ENCODE measurements at places on chromosomes 1 and 21.

DNA sequence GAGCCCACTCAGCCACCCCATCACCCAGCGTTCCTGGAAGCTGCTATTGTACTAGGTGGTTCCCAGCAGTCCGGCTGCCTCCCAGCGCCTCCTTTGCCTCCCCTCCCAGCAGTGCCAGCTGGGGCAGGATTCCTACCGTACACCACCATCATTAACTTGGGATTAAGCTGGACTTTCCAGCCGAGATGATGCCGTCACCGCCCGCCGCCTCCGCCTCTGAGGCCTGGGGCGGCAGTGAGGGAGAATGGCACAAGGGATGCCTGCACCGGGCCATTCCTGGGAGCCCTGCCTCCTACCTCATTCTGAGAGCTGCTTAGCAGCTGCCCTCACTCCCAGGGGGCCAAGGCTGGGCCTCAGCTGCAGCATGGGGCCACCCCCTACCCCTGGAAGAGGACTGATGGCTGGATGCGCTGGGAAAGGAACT lies 13.2 kb downstream of the CNTN2 start:
- DNase-seq: no peak

GRCh38 chr1:159996653-159997052 lies 35.1 kb downstream of the PIGM start:
- peak; percentile 19 for DNase-seq

GRCh38 chr1:59580257-59580656 lies 234.5 kb upstream of the HOOK1 start:
- DNase-seq: no peak

DNA sequence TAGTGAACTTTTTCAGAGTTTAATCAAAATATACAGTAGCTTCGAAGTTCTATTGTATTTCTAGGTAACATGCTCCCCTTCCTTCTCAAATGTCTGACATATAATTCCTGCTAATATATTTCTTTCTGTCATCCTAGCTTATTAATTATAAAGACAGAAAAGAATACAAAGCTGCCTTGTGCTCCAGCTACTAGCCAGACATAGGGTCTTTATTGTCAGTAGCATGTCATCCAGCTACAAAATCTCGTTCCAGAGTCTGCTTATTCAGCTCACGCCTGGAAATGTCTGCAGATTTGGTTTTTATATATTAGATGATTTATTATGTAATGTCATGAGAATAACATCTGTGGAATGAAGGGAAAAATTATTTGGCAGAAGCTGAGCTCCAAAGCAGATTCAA lies 1102.8 kb downstream of the BRINP3 start:
- no peak for DNase-seq

DNA sequence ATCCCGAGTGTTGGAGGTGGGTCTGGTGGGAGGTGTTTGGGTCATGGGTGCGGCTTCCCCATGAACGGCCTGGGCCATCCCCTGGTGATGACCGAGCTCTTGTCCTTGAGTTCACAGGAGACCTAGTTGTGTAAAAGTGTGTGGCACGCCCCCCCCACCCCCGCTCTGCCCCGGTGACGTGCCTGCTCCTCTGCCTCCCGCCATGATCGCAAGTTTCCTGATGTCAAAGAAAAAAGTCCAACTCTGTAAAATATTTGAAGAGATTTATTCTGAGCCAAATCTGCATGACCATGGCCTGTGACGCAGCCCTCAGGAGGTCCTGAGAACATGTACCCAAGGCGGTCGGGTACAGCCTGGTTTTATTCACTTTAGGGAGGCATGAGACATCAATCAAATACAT lies 125.1 kb upstream of the COL6A1 start:
- no peak for DNase-seq

GRCh38 chr21:28144653-28145052 lies 848.0 kb downstream of the LTN1 start:
- DNase-seq: no peak

- no peak for DNase-seq
These were observed 38.6 kb downstream of the C21orf91 start for GRCh38 chr21:17780539-17780938.

- DNase-seq: no peak
These were observed 21.9 kb downstream of the RD3 start for GRCh38 chr1:211469938-211470529.

GRCh38 chr21:41520560-41521442 lies 12.8 kb upstream of the TMPRSS2 start:
- DNase-seq: no peak

- DNase-seq: no peak
These were observed 191.8 kb downstream of the TPR start for GRCh38 chr1:186183219-186183618.

GRCh38 chr1:64387389-64388285 lies 82.3 kb upstream of the CACHD1 start:
- DNase-seq: no peak

DNA sequence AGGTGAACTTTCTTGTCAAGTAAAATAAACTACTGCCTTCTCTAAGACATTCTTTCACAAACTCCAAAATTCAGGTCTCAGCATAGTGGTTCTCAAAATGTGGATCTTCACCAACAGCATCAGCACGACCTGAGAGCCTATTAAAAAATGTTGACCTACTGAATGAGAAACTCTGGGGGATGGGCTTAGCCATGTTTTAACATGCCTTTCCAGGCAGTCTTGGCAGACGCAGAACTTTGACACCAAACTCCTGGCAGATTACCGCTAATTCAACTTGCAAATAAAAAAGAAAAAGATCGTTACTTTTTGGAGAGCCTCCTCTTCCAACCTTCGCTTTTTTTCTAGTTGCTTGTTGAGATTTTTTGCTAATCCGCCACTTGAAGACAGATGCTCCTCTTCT lies 35.1 kb downstream of the ARHGAP29 start:
- no peak for DNase-seq

DNA sequence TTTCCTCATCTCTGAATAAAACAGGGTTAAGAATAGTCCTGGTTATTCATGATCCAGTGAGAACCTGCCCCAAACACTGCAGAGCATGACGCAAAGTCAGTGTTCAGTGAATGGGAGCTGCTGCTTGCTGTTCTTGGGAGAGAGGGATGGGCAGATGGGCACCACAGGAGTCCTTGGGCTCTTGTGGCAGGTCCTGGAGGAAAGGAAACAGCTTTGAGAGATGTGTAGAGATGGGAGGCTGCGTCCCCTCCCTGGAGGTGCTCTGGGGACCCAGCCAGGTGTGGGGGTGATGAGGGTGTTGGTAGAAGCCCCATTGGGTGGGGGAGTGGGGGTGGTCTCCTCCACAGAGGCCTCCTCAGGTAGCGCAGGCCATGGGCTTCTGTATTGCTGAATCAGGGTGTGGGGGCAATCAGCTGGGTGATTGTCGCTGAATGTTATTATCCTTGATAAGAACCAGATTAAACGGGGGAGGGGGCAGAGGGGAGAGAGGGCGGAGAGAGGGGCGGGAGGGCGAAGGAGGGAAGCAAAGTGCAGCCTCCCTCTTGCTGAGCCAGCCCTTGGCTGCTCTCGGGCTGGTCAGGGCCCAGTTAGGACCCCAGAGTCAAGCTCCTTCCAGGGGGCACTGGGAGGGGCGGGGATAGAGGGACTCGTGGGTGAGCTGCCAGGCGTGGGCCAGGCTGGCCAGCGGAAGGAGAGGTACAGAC lies 22.9 kb upstream of the CASZ1 start:
- no peak for DNase-seq

DNA sequence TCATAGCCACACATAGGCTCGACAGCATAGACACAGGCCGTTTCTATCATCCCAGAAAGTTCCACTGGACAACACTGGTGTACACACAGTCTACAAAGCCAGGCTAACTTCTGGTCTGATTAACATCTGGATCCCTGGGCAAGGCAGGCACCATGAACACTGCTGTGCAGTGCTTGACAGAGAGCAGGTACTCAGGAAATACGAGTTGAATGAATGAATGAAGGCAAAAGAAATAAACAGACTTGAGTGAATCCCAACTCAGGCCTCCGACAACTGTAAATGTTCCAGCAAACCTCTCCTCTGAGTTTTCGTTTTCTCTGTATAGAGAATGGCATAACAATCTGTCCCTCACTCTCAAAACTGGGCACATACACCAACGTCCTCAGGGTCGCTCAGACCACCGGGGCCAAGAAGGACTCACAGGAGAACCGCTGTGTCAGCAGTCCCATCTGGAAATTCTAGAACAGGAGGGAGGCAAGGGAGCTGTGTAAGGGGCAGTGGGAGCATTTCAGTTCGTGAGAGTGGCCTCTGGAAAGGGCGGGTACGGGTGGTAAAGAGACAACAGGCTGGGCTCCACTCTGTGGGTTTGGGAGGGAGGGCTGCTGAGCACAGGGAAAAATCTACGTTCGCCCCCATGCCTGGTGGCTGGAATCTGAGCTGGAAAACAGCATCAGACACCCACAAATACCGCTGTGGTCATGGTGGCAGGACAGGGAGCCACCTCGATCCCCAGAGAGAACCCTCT lies 15.1 kb upstream of the ECE1 start:
- DNase-seq: no peak

DNA sequence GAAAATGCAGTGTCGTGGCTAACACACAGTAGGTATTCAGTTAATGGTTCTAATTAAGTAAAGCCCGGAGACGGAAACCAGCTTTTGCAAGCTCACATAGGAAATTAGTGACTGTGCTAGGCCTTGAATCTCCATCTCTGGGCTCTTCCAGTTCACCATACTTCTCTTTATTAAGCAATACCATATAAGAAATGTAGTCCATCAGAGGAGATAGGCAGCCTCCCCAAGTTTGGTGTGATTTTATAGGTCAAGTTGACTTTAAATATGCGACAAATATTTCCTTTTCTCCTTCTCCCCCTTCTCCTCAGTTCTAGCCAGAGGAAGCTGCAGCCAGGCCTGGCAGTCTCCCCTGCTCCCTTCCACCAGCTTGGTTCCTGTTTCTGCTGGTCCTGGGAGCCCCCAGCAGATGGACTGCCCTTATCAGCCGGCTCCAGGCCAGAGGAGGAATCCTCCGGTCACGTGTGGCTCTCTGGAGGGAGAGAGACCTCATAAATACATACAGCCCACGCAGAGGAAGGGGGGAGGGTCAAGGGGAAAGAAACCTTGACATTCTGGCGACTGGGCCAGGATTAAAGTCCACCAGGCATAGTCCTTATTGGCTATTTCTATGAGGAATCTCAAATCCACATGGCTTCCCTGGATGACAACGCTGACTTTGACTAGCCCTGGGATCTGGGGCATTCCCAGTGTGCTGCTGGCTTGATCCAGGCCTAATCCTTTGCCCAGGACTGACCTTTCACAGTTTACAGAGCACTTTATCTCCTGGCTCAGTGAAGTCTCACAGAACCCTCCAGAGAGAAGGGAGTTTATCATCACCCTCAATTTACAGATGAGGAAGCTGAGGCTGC lies 115.1 kb upstream of the JUN start:
- DNase-seq: no peak

- no peak for DNase-seq
These were observed 72.7 kb downstream of the BACH1 start for GRCh38 chr21:29371464-29371863.

DNA sequence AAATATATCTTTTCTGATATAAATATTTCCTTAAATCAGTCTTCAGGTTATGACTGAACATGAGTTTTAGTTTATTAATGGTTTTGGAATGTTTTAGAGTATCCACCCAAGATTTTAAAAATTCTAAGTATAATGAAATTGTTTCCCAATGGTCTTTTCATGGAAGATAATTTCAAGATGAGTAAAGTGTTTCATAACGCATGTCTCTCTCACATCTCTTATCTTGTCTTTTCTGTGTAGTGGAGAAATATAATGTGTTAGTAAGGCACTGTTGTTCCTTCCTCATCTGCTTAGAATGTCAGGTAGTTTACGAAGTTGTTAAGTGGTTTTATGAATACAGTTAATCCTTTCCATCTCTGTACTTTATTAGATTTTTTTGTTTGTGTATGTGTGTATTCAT lies 49.6 kb downstream of the PLA2G4A start:
- DNase-seq: no peak

- DNase-seq: no peak
These were observed 648 bp upstream of the RGS7 start for GRCh38 chr1:241357366-241358340.
